ENCODE measurements at places on chromosomes 6 and 20. TPM values are rescaled to one million over a fixed set of nuclear protein-coding genes. Genes with fewer than 3 reads are reported as not detected.

Gene COL11A2
- 1.2 TPM for total RNA-seq

Gene HSP90AB1
- 463 TPM for total RNA-seq

- peak; percentile 6 for DNase-seq
Observed at GRCh38 chr6:151067684-151068596, 171.8 kb upstream of the AKAP12 start.

Gene MYCT1
- total RNA-seq: 4.5 TPM

DNA sequence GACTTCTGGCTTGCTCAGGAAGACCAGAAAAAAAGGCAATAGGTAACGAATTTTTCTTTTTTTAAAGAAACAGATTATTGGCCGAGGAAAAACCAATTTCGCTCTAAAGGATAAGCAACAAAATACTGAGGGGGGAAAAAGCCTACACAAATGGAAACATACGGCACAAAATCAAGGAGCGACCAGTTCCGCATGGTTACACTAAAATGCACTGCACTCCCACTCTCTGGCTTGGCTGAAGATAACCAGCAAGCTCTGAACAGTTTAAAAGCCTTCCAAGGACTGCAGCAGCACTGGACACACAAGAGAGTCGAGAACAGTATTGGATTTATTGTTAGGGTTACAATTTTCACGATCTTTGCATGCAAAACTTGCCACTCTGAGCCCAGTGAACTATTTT, 881 bp upstream of the MAP7 start:
- peak; percentile 33 for DNase-seq

Gene TNFRSF6B
- not detected for total RNA-seq

GRCh38 chr6:164252948-164253347, 838.4 kb downstream of the QKI start:
- no peak for DNase-seq

Gene RBBP8NL
- total RNA-seq: not detected

DNA sequence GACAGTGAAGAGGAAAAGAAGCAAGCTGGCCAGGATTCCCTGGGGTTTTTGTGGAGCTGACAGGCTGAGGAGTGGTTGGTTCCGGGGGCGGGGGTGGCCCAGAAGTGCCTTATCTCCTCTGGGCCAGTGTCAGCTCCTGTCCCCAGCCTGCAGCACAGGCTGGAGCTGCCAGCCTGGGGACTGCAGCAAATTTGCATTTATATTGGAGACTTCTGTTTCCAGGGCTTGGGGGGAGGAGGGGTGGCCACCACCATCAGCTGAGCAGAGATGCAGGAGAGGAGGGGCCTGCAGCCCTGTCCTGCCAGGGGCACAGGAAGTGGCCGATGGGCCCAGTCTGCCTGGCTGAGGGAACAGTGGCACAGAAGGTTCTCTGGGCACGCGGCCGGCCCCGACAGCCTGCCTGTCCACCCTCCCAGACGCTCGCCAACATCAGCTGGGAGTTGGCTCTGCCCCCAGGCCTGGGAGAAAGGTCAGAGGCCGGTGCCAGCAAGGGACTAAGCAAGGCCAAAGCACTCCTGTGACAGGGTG, 24.3 kb upstream of the SCRT2 start:
- peak; percentile 33 for DNase-seq

DNA sequence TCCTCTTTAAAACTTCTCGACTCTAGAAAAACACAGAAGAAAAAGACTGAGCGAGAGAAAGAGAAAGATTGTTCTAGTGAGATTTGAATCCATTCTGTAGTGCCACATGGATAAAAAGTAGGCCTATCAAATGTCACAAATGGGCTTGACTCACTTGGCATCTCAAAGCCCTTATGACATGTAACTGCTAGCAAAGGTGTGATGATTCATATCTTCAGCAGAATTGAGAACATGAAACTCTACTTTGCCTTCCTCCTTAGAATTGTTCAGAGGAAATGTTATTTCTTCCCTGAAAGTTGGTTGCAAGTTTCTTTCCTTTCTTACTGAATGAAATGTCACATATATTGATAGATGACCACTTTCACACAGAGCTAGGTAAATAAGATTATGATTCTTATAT, 40.4 kb upstream of the DUSP22 start:
- DNase-seq: no peak

GRCh38 chr20:61369731-61370520, 117.9 kb downstream of the CDH4 start:
- no peak for DNase-seq

Gene ADGRF5
- 6.5 TPM for total RNA-seq

- DNase-seq: no peak
Observed at GRCh38 chr6:156601152-156602065, 175.8 kb upstream of the ARID1B start.

- no peak for DNase-seq
Observed at GRCh38 chr6:135412761-135413160, 84.8 kb downstream of the AHI1 start.

DNA sequence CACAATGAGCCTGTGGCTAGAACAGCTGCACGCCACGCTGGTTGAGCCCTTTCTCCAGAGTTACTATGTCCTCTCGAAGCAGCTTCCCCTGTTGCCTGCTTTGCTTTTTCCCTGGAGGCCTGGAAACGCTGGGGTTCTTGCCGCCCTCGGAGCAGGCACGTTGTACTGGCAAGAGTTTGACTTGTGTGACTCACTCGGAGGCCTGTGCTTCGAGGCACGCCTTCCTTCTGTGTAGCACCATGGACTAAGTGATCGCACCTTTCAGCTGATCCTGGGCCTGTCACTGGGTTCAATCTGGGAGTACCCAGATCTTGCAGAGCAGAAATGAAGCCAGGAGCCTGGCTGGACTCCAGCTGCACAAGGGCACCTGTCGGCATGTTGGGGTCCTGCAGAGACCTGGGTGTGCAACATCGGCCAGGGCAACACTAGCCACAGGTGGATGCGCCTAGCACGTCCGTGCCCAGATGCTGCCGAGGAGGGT, 5.2 kb downstream of the INSM1 start:
- no peak for DNase-seq

DNA sequence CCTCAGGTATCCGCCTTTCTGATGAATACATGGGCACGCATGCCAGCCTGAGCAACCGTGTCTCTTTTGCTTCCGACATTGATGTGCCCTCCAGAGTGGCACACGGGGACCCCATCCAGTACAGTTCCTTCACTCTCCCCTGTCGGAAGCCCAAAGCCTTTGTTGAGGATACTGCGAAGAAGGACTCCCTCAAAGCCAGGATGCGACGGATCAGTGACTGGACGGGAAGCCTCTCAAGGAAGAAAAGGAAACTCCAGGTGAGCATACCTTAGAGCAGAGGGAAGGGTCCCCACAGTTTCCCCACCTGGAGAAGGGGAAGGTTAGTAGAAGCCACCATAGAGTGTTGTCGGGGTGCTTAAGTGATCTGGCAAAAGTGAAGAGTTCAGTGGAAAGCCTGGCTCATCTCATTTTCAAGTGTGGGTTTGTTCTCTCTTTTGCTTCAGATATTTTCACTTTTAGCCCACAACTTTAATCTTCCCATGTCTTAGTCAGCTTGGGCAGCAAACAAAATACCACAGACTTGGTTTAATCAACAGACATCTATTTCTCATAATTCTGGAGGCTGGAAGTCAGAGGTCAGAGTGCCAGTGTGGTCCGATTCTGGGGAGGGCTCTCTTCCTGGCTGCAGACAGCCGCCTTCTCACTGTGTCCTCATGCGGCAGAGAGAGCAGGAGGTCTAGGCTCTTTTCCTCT, 133.5 kb upstream of the CLDN20 start:
- no peak for DNase-seq

GRCh38 chr6:16544006-16544405, 217.3 kb downstream of the ATXN1 start:
- no peak for DNase-seq

Data from frontal cortex (tissue), 4 donors.